ENCODE measurements at places on chromosomes 12 and 14.
A peak's percentile ranks its signal among the peaks of the same experiment; 100 is the strongest.

DNA sequence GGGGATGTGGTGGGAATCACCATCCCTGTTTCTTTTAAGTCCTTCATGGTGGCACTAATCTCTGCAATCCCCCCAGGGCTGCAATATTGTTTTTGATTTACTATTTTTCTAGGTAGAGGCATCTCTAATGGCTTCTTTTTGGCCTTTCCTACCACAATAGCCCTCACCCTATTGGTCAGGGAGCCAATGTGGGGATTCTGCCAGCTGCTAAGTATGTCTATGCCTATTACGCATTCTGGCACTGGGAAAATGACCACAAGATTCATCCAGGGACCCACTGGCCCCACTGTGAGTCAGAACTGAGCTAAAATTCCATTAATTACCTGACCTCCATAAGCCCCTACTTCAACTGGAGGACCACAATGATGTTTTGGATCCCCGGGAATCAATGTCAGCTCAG is 15.9 kb upstream of the GLIPR1L2 start:
- no peak for DNase-seq
- no peak overlapping the region for H3K4me3 ChIP-seq
- no peaks in the 10 kb centered on the region for H3K4me1 ChIP-seq
- no peak overlapping the region for H3K27ac ChIP-seq
- no peaks in the 10 kb centered on the region for H3K27me3 ChIP-seq
- no peaks in the 10 kb centered on the region for H3K36me3 ChIP-seq

DNA sequence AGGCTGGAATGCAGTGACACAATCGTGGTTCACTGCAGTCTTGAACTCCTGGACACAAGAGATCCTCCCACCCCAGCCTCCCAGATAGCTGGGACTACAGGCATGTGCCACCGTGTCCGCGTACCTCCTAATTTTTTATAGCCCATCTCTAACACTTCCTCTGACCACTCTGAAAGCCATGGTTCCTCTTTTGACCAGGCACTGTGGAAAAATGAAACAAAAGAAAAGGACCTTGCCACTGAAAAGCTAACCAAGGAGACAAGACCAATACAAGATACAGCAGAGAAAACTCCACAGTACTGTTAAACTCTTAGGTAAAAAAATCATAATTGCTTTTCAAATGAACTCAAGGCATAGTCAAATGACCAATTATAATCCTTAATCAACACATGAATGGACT is 233.3 kb downstream of the NEDD1 start:
- no peak for DNase-seq
- no peaks in the 10 kb centered on the region for H3K36me3 ChIP-seq
- no peak overlapping the region for H3K27ac ChIP-seq

- H3K4me3 ChIP-seq = no peak overlapping the region
- H3K36me3 ChIP-seq = no peaks in the 10 kb centered on the region
- no peaks in the 10 kb centered on the region for H3K4me1 ChIP-seq
- H3K27me3 ChIP-seq = peaks cover 35% of the 10 kb centered on the region
- DNase-seq = no peak
- H3K27ac ChIP-seq = no peak overlapping the region
Observed at GRCh38 chr12:52530905-52531304, 10.7 kb upstream of the KRT5 start.

DNA sequence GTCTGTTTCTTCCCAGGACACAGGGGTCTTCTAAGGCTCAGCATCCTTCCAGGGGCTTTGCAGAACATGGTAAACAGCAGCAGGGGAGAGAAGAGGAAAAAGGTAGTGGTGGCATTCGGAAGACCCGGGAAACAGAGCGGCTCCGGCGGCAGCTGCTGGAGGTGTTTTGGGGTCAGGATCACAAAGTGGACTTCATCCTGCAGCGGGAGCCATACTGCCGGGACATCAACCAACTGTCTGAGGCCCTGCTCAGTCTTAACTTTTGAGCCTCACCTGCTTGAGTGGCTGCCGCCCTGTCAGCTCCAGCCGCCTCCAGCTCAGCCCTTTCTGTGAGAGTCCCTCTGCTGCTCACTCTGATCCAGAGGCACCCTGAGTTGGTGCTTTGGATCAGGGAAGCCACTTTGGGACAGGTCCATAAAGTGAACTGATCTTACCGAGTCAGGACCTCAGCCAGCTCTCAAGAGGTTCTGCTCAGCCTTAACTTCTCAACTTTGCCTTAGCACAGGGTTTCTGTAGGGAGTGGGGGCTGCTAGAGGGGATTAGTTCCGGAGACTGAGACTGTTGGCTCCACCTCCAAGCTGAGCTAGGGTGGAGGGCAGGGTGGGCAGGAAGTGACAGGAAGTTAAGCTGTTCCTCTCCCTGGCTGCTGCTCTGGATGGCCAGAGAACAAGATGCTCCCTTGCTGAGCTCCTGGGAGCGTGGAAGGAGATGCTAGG is 5.4 kb downstream of the SDR39U1 start:
- H3K4me3 ChIP-seq = no peak overlapping the region
- H3K36me3 ChIP-seq = 0 out of 2 replicates have a peak, but pooled peaks cover 2% of the 10 kb centered on the region
- no peak overlapping the region for H3K27ac ChIP-seq
- no peak for DNase-seq
- 0 out of 2 replicates have a peak, but pooled peaks cover 3% of the 10 kb centered on the region for H3K4me1 ChIP-seq

DNA sequence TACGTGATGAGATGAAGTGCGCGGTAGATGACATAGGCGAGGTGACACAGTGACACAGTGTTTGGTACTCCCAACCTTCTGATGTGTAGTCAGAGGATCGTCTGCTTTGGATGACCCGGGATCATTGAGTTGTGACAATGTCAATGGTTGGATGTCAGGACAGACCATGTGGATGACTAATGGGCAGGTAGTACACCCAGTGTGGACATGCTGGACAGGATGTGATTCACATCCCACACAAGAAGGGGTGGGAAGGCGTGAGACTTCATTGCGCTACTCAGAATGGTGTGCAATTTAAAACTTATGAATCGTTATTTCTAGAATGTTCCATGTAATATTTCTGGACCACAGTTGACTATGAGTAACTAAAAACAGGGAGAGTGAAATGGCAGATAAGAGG is 23.8 kb downstream of the MAP3K9 start:
- no peak overlapping the region for H3K27ac ChIP-seq
- H3K27me3 ChIP-seq = no peaks in the 10 kb centered on the region
- no peaks in the 10 kb centered on the region for H3K4me1 ChIP-seq
- H3K4me3 ChIP-seq = no peak overlapping the region
- H3K36me3 ChIP-seq = no peaks in the 10 kb centered on the region
- no peak for DNase-seq

GRCh38 chr14:23877538-23878180 is 75.9 kb upstream of the DHRS4 start:
- no peak for DNase-seq
- H3K4me1 ChIP-seq = no peaks in the 10 kb centered on the region
- H3K4me3 ChIP-seq = no peak overlapping the region
- H3K27me3 ChIP-seq = no peaks in the 10 kb centered on the region
- H3K36me3 ChIP-seq = no peaks in the 10 kb centered on the region

GRCh38 chr14:87251011-87251410 is 742.0 kb downstream of the GALC start:
- no peaks in the 10 kb centered on the region for H3K4me1 ChIP-seq
- no peaks in the 10 kb centered on the region for H3K27me3 ChIP-seq
- no peak overlapping the region for H3K27ac ChIP-seq
- no peak overlapping the region for H3K4me3 ChIP-seq
- H3K36me3 ChIP-seq = no peaks in the 10 kb centered on the region

DNA sequence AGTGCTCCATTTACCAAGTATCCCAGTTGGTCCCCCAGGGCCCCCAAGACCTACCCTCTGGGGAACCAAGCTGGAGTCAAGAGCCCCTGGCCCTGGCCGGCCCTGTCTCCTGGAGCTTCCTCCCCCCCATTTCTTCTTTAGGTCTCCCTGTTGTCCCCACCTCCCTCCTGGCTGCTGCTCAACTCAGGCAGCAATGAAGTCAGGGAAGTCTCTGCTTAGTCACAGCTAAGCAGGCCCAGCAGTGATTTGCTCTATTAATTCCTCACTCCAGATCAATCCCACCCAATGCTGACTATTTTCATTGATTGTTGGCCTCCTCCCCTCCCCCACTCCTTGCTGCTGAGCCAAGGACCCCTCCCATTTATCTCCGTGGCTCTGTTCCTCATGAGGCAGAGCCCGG is 28.3 kb downstream of the VSX2 start:
- H3K27ac ChIP-seq = no peak overlapping the region
- H3K4me3 ChIP-seq = no peak overlapping the region
- no peaks in the 10 kb centered on the region for H3K27me3 ChIP-seq
- H3K4me1 ChIP-seq = no peaks in the 10 kb centered on the region
- no peaks in the 10 kb centered on the region for H3K36me3 ChIP-seq

- H3K4me1 ChIP-seq = no peaks in the 10 kb centered on the region
- no peak overlapping the region for H3K4me3 ChIP-seq
- DNase-seq = no peak
- no peaks in the 10 kb centered on the region for H3K27me3 ChIP-seq
Observed at GRCh38 chr14:96663076-96663475, 134.1 kb upstream of the VRK1 start.

- DNase-seq = no peak
- no peaks in the 10 kb centered on the region for H3K36me3 ChIP-seq
- H3K27ac ChIP-seq = no peak overlapping the region
- H3K4me1 ChIP-seq = no peaks in the 10 kb centered on the region
- no peak overlapping the region for H3K4me3 ChIP-seq
Observed at GRCh38 chr14:63848890-63849289, 3.9 kb upstream of the SYNE2 start.

DNA sequence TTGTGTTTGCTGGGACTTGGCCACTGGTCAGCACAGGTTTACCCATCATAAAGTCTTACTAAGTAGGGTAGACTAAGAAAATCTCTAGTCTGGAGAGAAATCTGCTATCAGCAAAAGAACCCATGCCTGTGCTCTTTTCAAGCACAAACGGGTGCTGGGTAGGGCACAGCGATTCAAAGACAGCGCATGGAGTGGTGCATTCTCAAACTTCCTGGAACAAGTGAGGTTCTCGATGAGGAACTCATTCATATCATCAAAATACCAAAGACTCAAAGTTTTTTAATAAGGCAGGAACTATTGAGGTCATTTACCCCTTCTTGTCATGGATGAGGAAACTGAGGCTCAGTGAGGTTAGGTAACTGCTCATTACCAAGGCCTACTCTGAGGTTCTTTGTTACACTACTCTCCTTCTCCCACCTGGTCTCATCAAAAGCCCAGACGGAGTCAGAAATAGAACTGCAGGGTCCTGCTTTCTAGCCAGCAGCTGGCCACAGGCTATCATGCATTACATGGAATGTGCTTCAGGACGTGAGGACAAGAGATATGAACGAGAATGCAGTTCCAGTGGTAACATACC is 390.3 kb downstream of the ZFP36L1 start:
- no peaks in the 10 kb centered on the region for H3K36me3 ChIP-seq
- no peak overlapping the region for H3K4me3 ChIP-seq
- no peaks in the 10 kb centered on the region for H3K4me1 ChIP-seq
- no peak overlapping the region for H3K27ac ChIP-seq

DNA sequence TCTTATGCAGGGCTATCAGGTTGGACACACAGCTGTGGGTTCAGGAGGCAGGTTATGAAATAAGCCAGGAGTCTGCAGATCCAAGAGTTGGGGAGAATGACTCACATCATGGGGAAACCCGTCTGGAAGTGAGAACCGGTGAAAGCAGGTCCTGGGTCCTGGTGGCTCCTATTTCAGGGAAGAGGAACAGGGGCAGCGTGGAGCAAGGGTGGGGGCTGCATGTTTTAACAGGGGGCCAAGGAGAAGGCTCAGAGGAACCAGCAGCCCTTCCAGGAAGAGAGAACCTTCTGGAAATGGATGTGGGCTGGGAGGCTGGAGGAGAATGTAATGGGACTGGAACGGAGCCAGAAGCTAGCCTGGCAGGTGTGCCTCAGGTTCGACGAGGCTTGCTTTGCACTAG is 7.8 kb upstream of the KRT74 start:
- DNase-seq = no peak
- no peak overlapping the region for H3K4me3 ChIP-seq
- H3K36me3 ChIP-seq = no peaks in the 10 kb centered on the region
- peaks cover 75% of the 10 kb centered on the region for H3K27me3 ChIP-seq

GRCh38 chr12:29565727-29566126 is 68.2 kb upstream of the OVCH1 start:
- no peaks in the 10 kb centered on the region for H3K4me1 ChIP-seq
- H3K27me3 ChIP-seq = no peaks in the 10 kb centered on the region
- H3K4me3 ChIP-seq = no peak overlapping the region
- no peak for DNase-seq
- H3K36me3 ChIP-seq = no peaks in the 10 kb centered on the region

DNA sequence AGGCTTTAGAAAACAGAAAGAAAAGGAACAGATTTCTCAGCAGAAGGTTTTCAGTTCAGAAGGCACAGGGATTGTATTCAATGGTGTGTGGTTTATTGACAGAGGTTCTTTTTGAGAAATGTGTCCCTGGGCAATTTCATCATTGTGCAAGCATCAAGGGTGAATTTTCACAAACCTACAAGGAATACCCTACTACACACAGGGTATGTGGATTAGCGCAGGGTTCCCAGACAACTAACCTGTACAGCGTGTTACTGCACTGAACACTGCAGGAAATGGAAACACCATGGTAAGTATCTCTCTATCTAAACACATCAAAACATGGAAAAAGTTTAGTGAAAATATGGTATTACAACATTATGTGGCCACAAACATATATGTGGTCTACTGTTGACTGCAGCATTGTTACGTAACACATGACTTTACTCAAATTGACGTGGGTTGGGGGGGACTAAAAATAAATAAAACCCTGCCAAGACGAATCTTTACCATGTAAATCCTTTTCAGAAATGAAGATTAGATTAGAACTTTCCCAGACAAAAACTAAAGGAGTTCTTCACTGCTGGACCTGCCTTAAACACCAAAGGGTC is 893.1 kb downstream of the TMEM121 start:
- H3K4me3 ChIP-seq = no peak overlapping the region
- no peaks in the 10 kb centered on the region for H3K4me1 ChIP-seq
- no peaks in the 10 kb centered on the region for H3K36me3 ChIP-seq
- H3K27me3 ChIP-seq = no peaks in the 10 kb centered on the region
- no peak for DNase-seq

DNA sequence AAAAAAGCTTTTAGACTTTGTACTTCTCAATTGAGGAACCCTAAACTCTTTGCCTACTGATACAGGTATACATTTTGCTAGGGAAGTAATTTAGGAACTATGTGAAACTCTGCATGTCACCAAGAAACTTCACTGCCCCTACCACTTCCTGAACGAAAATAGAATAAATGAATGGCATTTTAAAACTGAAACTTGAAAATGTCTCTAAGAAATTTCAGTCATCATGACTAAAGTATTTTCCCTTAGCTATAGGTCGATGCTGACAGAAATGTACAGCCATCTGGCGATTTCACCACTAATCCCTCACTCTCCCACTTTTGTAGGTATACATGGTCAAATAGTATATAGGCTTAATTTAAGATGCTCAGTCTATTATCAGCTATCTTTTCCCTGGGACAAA is 194.9 kb upstream of the SYT10 start:
- H3K36me3 ChIP-seq = no peaks in the 10 kb centered on the region
- peak overlapping the region; percentile 14 for H3K4me3 ChIP-seq
- H3K27me3 ChIP-seq = peaks cover 21% of the 10 kb centered on the region
- H3K27ac ChIP-seq = peak overlapping the region; percentile 50

DNA sequence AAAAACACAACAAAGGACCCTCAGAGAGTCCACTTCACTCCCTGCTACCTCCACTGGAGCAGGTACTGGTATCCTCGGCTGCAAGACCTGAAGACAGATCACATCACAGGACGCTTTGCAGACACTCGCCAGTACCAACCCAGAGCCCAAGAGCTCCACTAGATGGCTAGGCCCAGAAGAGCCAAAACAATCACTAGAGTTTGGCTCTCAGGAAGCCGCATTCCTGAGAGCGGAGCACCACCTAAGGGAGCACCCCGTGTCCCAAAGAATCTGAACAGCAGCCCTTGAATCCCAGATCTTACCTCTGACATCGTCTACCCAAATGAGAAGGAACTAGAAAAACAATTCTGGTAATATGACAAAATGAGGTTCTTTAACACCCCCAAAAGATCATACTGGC is 399.8 kb downstream of the RAD51B start:
- DNase-seq = no peak
- no peaks in the 10 kb centered on the region for H3K27me3 ChIP-seq
- no peak overlapping the region for H3K27ac ChIP-seq
- no peaks in the 10 kb centered on the region for H3K36me3 ChIP-seq

Data from MM.1S (cell line).